ENCODE measurements at places on chromosomes 4 and X. TPM values are rescaled to one million over a fixed set of nuclear protein-coding genes. Genes with fewer than 3 reads are reported as not detected.

The TMPRSS11B gene
- total RNA-seq, result not detected

The SSX1 gene
- total RNA-seq, result not detected

The PRPS2 gene
- total RNA-seq, result 42.9 TPM

The NOX1 gene
- total RNA-seq, result not detected

The BTK gene
- not detected for total RNA-seq

The IGFBP7 gene
- total RNA-seq, result 2,784 TPM

The ATP6AP1 gene
- 59.8 TPM for total RNA-seq

The ATOH1 gene
- total RNA-seq, result not detected

The RRH gene
- total RNA-seq, result not detected

The TMEM128 gene
- 23.8 TPM for total RNA-seq

The MYL5 gene
- total RNA-seq, result 10.7 TPM

The TREX2 gene
- total RNA-seq, result 4.4 TPM

The SOD3 gene
- total RNA-seq, result 156 TPM

The CFP gene
- 0.19 TPM for total RNA-seq

The SPANXD gene
- total RNA-seq, result not detected

The RIPPLY1 gene
- not detected for total RNA-seq

The UNC5C gene
- 4.8 TPM for total RNA-seq

The MAGED4 gene
- total RNA-seq, result 18.6 TPM

The KLHL13 gene
- total RNA-seq, result 7.1 TPM

The CSAG1 gene
- total RNA-seq, result not detected

The PARM1 gene
- 0.38 TPM for total RNA-seq

The KLB gene
- under 0.01 TPM for total RNA-seq

The LRCH2 gene
- 5.0 TPM for total RNA-seq

The FGFR3 gene
- total RNA-seq, result 0.56 TPM

The MAGEE2 gene
- not detected for total RNA-seq

The NLRP2B gene
- total RNA-seq, result not detected

The SPACA5 gene
- total RNA-seq, result not detected

The HSFX3 gene
- not detected for total RNA-seq

The CFAP47 gene
- total RNA-seq, result under 0.01 TPM

The TRPC5OS gene
- not detected for total RNA-seq

The UCP1 gene
- not detected for total RNA-seq

The LANCL3 gene
- total RNA-seq, result 0.38 TPM

The HPSE gene
- 0.58 TPM for total RNA-seq

The MID1IP1 gene
- 60.4 TPM for total RNA-seq

The SLC9B1 gene
- total RNA-seq, result 2.0 TPM
